C1 segment of cervical spinal cord (tissue), 14 donors: ENCODE measurements at places on chromosomes 6 and 20.

- DNase-seq = no peak
Observed at GRCh38 chr6:24910961-24911725, 24.6 kb downstream of the RIPOR2 start.

GRCh38 chr20:3553663-3554062 is 82.8 kb downstream of the ATRN start:
- no peak for DNase-seq

- no peak for DNase-seq
Observed at GRCh38 chr6:6890400-6890858, 217.3 kb upstream of the RREB1 start.

- DNase-seq = no peak
Observed at GRCh38 chr20:2783908-2784566, 16.4 kb downstream of the CPXM1 start.

GRCh38 chr20:25274481-25274880 is 26.6 kb downstream of the PYGB start:
- DNase-seq = no peak

GRCh38 chr6:1716396-1716795 is 106.7 kb downstream of the FOXC1 start:
- no peak for DNase-seq

- DNase-seq = no peak
Observed at GRCh38 chr6:85192186-85192585, 257.7 kb upstream of the NT5E start.

GRCh38 chr6:73299151-73299971 is 36.4 kb upstream of the KHDC1 start:
- no peak for DNase-seq

DNA sequence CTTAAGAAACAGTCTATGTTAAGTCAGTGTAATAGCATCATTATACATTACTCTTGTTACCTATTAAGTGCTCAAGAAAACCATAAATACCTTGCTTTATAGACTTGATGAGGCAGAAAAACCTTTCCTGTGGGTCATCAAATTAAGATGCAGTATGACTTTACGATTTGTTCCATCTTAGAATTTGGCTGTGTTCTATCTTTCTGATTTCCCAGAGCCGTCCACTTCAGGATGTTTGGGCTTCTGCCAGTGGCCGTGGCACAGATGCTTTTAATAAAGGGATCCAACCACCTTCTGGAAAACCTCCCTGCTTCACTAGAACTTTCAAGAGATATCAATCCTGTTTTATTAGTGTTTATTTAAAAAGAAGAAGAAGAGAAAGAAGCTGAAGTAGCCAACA is 71.2 kb downstream of the PDE7B start:
- DNase-seq = no peak

DNA sequence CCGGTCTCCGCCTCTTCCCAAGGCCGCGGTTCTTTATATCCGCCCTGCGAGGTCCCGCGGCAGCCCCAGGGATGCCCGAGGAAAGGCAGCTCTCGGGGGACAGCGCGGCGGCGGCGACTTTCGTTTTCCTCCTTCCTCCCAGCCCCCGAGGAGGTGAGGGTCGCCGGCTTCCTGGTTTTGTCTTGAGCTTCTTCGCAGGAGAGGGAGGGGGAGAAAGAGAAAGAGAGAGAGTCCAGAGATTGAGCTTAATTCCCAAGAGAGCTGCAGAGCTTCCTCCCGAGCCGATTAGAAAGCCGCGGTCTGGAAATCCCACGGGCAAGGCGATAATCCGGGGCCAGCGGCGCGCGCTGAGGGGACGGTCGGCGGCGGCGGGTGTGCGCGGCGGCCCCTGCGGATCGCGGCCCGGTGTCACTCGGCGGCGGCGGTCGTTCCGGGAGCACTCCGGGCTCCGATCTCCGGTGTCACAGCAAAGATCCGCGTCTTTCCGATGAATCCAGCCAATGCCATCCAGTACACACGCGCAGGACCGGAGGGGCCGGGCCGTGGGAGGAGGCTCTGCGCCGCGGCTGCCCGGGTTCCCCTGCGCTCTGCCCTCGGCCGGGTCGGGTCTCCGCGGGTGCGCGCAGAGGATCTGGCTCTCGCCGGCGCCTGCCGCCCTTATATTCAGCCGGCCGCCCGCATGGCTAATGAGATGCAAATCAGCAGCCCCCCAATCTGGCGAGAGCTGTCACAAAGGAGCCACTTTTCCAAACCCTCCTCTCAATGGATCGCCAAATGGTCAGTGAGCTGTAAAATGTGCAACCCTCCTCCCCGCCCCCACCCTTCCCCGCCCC is at the start of gene DLL1:
TSS of gene DLL1 (minus strand) at position 783 of the 833 bp plus-strand sequence. CDS start 939 bp downstream, outside the sequence.
- DNase-seq = peak; percentile 74

DNA sequence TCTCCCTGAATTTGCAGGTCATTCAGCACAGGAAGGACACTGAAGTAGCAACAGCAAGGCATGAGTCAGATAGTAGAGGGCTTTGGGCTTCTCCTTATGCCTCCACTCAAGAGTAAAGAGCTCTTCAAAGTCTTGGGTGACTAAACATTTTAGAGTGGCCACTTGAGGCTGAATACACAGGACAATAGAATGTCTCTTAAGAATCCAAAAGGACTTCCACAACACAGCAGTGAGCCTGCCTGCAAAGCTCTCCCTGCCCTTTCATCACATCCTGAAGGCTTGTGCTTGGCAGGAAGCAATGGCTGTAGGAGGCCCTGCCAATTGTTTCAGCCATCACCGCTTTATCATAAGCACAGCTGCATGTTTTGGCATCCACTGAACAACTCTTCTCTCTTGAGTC is 36.8 kb downstream of the FOXQ1 start:
- no peak for DNase-seq

- DNase-seq = no peak
Observed at GRCh38 chr6:79196912-79197311, 37.6 kb downstream of the HMGN3 start.
